NCI-H1048 (cell line): ENCODE measurements at places on chromosomes 5 and 9.

DNA sequence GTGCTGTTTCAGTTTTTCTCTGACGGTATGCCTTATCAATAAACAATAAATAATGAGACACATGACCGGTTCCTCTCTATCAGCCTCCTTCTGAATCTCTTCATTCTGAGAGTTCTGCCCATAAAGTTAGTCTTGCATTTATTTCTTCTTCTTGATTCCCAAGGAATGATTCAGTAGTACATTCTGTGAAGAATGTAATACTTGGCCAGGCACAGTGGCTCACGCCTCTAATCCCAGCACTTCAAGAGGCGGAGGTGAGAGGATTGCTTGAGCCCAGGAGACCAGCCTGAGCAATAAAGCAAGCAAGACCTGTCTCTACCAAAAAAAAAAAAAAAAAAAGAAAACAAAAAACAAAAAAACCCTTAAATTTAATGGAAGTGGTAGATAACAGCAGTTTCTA is 53.9 kb downstream of the PAM start:
- DNase-seq: no peak

DNA sequence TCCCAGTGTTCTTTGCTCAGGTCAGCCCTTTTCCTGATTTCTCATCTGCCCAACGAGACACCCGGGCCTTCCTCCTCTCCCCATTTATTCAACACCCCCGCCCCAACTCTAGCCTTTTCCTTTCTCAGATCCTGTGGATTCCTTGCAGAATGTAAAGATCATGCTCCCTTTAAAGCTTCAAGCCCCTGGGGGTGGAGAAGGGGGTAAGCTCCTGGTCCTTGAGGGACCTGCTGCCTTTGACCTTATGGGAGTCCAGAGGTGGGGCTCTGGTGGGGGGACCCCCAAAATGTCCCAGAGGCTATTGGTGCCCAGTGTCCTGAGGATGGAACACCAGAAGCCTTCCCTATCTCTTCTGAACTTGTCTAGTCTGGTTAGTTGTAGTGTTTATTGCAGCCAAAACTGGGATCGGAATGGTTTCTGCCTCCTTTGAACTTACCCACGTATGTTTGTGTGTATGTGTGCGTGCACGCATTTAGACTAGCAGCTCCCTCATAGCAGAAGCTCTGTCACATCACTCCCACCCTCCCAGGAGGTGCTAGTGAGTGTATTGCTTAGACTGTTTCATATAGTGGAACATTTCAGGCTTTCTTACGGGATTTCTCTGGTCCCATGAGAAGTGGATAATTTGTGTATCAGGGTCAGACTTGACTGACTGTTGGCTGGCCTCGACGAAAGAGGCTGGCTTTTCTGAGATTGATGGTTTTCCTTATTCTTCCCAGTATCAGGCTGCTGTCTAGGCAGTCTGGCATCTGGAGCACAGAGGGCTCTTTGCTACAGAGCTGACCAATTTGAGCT is 1.1 kb downstream of the GALNT10 start:
- DNase-seq: no peak

DNA sequence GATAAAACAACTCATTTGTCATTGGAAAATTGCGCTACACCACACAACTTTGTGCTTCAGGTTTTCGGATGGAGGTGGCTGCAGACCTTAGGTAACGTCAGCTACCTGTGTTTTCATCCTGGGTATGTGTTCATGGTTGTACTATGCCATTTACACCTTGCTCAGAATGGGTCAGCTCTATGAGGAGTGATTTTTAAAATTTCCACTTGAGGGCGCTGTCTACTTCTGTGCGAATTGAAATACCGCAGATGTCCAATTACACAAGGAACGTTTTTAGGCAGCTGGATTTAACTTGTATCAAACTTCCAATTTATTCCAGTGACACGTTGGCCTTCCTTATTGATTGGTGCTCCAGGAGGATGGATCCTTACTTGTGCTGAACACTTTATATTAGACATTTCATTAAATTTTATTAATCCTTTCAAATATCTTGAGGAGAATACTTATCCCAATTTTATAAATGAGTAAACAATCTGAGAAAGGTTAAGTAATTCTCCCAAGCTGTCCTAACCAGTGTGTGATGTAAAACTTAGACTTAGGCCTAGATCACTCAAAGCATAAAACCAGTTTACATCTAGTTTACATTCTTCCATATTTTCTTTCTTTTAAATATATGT is 23.4 kb downstream of the DMRTA1 start:
- DNase-seq: peak; percentile 51

GRCh38 chr5:168468836-168469235 is 17.4 kb upstream of the RARS1 start:
- no peak for DNase-seq

DNA sequence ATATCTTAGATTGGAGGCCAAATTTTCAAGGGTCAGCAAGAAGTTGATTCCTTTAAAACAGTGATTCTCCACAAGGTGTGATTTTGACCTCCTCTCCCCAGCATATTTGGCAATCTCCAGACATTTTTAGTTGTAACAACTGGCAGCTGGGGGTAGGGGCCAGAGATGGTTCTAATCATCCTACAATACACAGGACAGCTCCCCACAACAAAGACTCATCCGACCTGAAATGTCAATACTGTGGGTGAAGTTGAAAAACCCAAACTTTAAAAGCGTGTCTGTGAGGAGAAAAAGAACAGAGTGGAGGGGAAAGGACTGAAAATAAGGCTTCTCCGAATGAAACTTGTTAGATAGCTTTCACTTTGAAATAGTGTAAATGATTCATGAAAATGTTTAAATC is 10.0 kb upstream of the STRBP start:
- DNase-seq: no peak

DNA sequence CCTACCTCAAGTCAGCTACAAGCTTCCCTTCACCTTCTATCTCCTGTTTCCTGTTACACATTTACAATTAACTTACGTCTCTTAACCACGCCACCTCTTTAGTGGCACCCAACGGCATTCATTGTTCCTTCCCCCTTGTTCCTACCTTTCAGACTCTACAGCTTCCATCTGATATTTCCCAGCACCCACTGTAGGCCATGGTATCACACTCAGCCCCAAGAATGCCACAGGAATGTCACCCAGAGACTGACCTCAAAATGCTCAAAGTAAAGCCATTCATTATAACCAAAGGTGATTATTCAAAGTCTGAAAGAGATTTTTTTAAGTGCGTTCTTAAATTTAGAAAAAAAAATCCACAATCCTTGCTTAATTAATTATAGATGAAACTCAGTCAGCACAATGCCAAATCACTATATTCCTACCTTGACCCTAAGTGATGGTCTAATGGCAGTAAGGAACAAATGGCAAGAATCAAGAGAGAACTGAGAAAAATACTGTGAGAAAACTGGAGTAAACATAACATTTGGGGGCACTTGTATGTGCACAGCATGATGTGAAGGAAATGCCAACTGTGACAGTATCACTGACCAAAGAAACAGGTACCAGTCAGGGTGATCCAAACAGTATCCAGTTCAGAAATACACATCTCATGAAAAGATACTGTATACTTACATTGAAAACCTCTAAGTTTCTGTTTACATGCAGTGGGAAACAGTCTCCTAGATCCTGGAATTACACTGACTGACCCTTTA is 52.1 kb downstream of the CTNND2 start:
- no peak for DNase-seq

DNA sequence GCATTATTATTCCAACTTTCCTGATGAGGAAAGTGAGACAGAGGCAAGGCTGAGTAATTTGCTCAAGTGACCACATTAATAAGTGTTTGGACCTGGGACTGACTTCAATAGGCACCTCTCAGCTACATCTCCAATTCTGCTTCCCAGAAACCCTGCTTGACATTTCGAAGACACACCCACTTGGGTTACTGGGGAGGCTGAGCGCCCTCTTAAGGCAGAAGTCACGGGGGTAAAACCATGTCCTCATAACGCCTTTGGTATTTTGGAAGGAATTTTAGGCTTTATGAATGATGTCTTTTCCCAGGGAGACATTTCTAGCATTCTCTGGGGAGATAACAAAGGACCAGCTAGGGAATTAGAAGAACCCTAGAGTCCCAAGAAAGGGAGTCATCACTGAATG is 53.3 kb downstream of the TRPC7 start:
- no peak for DNase-seq

GRCh38 chr5:16726538-16726946 is 109.7 kb upstream of the RETREG1 start:
- no peak for DNase-seq

- DNase-seq: no peak
Observed at GRCh38 chr9:134056483-134057306, 11.1 kb downstream of the BRD3 start.

DNA sequence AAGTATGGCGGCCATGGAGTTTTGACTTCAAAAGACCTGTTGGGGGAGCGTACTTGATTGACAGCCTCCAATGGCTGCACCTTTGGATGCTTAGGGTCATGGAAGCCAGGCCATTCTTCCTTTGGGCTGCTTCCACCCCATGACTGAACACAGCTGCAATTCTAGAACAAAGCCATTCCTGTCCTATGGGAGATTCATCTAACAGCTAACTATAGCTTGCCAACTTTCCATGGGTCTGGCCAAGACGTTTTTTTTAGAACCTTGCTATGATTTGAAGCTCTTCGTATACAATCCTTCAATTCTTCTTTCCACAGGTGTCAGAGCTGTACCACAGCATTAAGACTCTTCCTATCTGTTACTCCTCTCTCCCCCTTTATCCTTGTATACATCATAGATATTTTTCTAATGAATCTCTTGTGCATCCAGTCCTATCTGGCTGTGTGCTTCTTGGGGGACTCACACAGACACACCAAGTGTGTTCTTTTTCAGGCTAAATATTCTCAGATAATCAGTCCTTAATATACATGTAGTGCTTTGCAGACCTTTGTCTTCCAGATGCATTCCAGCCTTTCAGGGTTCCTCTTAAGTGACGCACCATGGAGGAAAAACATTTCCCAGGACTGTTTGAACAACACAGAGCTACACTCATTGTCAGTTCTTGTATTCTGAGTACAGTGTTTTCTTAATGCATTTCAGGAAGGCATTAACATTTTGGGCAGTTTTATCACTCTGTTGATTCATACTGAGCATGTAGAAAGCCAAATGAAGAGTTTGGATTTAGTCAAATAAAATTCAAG is 198.9 kb downstream of the TAF11L14 start:
- no peak for DNase-seq

DNA sequence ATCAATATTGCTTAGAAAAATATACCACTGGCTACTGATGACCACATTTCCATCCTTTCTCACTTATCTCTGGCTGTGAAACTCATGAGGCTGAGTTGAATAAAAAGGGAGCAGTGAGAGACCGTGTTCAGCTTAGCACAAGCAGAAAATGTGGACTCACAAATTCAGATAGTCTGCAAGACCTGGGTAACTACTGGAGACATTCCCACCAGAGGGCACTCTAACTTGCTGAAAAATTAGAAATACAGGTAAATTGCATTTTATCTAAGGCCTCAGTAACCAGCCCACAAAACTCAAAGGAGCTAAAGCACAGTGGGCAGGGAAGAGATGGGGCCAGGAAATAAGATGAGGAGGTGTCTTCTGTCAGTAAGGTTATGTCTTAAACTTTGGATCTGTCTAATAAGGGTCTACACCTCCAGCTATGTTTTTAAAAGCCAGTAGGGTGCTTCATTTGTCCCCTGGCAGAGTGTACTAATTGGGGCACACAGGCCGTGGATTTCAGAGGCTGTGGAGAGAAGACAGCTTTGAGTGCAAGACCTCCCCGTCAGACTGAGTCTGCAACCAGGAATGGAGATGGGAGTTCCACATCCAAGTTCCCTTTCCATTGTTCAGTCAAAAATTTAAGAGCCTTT is 8.7 kb upstream of the NDUFB6 start:
- no peak for DNase-seq

DNA sequence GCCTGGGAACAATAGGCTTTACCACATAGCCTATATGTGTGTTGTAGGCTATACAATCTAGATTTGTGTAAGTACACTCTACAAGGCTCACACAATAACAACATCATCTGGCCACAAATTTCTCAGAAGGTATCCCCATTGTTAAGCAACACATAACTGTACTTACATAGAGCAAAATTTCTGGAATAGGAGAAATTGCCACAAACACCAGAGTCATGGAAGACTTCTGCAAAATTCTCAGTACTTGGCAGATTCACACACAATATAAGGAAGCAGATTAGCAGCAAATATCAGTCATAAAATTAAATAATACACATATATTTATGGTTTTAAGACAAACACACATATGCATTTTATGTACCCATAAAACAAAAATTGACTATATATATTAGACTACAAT is 16.4 kb downstream of the GNAQ start:
- no peak for DNase-seq

DNA sequence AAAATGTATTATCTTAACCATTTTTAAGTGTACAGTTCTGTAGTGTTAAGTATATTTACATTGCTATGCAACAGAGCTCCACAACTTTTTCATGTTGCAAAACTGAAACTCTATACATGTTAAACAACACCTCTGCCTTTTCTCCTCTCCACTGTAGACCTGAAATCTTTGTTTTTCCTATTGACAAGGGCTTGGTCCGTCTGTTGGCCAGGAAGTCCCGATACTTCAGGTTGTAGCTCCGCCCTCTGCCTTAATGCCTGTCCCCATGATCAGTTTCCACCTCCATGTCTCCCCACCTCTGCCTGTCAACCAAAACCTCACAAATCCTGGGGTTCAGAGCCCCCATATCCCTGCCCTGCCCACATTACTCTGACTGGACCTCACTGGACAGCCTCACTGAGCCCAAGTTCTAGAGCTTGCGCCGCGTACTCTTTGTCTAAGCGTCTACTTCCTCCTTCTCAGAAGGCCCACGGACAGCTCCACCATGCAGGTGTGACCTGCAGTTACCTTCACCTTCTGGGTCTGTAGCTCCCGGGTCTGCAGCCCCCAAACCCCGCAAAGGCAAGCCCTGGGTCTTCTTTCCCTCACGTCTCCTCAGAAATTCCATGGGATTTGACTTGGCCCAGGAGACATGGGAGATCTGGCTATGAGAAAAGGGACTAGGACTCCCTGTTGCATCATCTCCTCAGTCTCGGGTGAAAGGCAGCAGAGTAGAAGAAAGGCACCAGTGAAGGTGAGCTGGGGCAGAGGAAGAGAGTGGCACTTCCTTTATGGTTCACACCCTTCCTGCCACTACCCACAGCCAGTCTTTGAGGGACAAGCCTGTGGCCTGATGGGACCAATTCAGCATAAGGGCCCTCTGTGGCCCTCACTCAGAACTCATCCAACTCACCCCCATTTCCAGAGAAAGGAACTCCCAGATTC is 8.0 kb downstream of the GLIPR2 start:
- DNase-seq: no peak

- no peak for DNase-seq
Observed at GRCh38 chr5:141872496-141873356, 5.5 kb downstream of the PCDH1 start.

GRCh38 chr9:97695995-97696802 is 941 bp downstream of the XPA start:
- DNase-seq: no peak

DNA sequence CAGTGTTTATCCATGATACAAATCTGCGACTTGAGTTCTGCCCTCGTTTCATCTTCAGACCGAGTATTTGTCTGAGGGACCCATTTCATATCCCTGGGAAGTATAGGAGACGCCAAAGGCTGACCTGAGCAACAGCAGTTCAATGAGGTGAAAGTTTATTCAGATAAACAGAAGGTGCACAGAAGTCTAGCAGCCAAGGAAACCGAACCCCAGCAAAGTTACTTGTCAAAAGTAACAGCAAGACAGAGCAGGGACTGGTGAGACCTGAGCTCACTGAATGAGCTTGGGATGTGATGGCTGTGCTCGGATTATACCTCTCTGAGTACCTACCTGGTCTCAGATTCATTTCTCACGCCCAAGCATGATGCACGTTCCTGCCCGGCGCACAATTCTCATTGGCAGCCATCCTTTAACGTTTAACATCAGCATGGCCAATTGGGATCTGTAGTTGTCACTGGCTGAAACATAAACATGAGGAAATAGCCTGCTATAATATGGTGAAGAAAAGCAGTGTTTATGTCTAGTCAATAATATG is 599 bp downstream of the LYRM7 start:
- DNase-seq: no peak
